ENCODE measurements at places on chromosomes 5 and 9.

GRCh38 chr9:134571326-134571931, 70.2 kb upstream of the COL5A1 start:
- no peak for DNase-seq

DNA sequence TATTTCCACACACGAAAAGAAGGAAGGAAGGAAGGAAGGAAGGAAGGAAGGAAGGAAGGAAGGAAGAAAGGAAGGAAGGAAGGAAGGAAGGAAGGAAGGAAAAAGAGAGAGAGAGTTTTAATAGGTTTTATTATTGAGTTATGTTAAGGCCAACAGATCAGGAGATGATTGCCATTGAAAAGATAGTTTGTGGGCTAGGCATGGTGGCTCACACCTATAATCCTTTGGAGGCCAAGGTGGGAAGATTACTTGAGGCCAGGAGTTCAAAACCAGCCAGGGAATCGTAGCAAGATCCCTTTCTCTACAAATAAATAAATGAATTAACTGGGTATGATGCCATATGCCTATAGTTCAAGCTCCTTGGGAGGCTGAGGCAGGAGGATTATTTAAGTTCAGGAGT, 877.2 kb downstream of the TLE4 start:
- no peak for DNase-seq

- no peak for DNase-seq
These were observed 96.6 kb downstream of the FNBP1 start for GRCh38 chr9:129946246-129946995.

DNA sequence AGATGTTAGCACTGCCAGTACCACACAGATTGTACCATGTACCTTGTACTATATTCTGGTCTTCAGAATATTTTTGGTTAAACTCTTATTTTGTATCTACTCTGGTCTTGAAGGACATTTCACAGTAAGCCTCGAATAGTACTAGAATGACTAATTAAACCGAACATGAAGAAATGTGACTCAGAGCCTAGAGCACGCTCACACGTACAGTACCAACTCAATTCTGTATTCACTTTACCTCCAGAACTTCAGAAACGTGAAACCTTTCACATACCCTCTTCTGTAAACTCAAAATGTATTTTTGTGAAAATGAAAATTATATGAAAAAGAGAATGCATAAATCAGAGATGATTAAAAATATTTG, 112.8 kb downstream of the MVB12B start:
- DNase-seq: no peak

DNA sequence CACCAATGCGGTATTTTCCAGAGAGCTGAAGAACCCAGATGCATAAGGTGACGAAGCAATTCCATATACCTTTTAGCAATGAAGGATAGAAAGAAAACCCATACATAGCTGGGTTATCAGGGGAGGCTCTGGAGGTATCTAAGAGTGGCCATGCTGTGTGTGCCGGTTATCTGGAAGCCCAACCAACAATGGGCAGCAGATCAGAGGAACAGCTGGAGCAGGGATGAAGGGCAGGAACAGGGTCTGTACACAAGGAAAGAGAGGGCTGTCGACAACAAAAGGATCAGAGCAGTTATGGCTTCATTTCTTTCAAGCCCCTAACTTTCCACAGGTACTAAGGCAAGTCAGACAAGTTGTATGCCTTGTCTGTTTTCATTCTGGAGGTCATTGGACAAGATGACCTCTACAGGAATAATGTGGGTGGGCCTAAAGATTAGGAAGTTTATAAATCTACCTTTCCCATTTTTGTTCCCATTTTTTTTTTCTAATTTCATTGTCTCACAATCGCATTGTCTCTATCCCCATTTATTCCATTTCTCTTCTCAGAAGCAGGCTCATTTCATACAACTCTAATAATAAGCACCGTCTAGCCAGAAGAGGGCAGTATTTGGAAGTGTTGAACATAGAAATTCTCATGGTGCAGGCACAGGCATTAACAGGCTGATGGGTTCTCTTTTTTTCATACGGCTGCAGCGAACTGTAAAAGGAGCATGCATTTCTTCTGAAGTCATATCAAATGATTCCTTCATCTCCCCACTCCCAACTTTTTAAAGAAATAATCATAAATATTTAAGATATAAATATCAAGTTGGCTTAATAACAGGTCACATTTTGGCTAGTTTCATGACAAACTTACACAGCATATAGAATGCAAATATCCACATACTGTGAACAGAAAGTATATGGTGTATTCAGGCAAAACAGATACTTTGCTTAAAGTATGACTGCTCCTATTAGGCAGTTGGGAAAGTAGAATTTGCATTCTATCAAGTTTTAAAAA, 63.5 kb downstream of the ZNF474 start:
- no peak for DNase-seq

- no peak for DNase-seq
These were observed 66.9 kb downstream of the TLR4 start for GRCh38 chr9:117771136-117771535.

DNA sequence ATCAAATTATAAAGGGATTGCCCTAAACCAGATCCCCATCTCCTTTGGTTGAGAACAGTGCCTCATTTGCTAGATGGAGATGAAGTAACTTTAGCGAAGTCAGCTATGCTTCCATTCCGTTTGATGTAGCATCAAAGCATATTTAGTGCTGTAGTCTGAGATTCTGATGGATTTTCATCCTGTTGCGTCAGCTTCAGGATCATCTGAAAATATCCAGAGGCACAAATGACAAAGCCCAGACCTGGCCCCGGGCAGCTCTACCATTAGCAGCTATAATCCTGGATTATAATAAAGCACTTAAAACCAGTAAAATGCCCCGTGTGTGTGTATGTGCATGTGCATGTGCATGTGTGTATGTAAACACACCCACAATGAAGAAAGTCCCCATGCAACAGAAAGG, 44.7 kb downstream of the ERAP1 start:
- no peak for DNase-seq

- no peak for DNase-seq
These were observed 28.8 kb downstream of the SPOCK1 start for GRCh38 chr5:137470111-137470920.

- DNase-seq: no peak
These were observed 59.9 kb downstream of the GABRA6 start for GRCh38 chr5:161745392-161745791.

DNA sequence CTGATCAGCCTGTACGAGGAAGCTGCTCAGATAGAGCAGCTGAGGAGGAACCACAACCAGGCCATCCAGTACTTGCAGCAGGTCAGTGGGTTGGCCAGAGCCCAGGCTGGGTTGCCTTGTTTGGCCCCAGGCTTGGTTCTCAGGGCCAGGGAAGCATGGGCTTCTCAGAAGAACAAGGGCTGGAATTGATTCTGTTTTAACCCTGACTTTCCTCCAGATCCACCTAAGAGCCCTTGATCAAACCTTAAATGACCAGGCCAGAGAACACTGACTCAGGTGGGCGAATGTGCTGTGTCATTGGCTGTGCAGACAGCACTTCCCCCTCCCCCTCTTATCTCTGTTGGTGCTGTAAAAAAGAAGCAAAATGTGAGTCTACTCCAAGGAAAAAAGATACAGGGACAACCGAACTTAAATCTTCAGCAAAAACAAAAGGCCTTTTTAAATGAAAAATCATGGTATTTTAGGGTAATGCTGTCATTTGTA, 28.1 kb downstream of the TTC23L start:
- DNase-seq: no peak

GRCh38 chr9:81384911-81385310, 304.4 kb downstream of the TLE1 start:
- DNase-seq: no peak

- no peak for DNase-seq
These were observed 146.4 kb downstream of the FBXL7 start for GRCh38 chr5:15646371-15646770.

GRCh38 chr9:571066-571465, 270.4 kb upstream of the DMRT1 start:
- DNase-seq: no peak

- no peak for DNase-seq
These were observed 2.1 kb upstream of the OGN start for GRCh38 chr9:92406477-92406876.

DNA sequence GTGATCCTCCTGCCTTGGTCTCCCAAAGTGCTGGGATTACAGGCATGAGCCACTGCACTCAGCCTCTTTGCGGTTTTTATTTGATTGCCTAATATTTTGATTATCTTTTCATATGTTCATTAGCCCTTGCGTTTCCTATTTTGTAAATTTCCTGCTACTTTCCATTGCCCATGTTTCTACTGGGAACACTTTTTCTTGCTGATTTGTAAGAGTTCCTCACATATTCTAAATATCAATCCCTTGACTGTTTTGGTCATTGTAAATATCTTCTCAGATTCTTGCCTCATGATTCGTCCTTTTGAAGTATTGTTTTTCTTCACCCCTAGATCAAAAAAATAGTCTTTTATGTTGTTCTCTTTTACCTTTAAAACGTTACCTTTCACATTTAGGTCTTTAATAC, 37.9 kb upstream of the TTC1 start:
- no peak for DNase-seq

GRCh38 chr5:117719413-117719812, 1144.8 kb upstream of the SEMA6A start:
- no peak for DNase-seq

GRCh38 chr9:123996731-123997421, 14.7 kb upstream of the LHX2 start:
- DNase-seq: no peak

GRCh38 chr9:5563417-5563815, 53.1 kb downstream of the PDCD1LG2 start:
- no peak for DNase-seq

DNA sequence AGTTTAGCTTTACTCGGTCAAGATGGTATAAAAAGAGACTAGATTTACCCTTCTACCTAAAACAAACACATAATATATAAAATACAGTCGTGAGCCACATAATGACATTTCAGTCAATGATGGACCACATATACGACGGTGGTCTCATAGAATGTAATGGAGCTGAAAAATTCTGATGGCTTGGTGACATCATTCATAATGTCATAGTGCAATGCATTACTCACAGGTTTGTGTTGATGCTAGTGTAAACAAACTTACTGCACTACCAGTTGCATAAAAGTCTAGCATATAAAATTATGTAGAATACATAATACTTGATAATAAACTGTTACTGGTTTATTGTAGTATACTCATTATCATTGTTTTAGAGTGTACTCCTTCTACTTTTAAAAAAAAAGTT, 115.9 kb upstream of the GDNF start:
- DNase-seq: no peak

GRCh38 chr9:112341730-112342129, 8.3 kb upstream of the PTBP3 start:
- no peak for DNase-seq

- DNase-seq: no peak
These were observed 335.3 kb downstream of the MARCHF11 start for GRCh38 chr5:15844253-15844652.

GRCh38 chr9:104750185-104750767, 2.8 kb downstream of the NIPSNAP3A start:
- DNase-seq: no peak

DNA sequence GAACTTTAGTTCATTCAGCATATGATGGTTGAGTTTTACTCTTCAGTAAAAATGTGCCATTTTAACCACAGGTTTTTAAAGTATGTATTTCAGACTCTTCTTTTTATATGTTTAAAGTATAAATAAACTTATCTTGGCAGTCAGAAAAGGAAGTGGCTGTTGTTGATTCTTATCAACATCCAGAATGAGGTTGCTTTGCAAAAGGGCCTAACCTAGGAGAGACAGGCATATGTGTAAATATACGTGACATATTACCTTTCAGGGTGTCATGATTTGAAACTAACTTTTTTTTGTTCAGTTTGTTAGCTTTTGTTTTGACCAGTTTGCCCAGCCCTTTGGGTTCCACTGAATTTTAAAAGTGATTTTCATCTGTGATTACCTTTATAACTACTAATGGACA, 7.4 kb downstream of the SMARCA2 start:
- DNase-seq: no peak

GRCh38 chr5:178505639-178506407, 84.4 kb downstream of the COL23A1 start:
- DNase-seq: no peak

DNA sequence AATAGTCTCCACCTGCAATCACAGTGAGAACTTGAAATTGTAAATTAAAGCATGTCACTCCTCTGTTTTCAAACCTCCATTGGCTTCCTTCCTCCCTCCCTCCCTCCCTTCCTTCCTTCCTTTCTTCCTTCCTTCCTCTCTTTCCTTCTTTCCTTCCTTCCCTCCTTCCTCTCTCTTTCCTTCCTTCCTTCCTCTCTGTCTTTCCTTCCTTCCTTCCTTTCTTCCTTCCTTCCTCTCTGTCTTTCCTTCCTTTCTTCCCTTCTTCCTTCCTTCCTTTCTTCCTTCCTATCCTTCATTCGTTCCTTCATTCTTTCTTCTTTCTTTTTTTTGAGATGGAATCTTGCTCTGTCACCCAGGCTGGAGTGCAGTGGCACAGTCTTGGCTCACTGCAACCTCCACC, 595.0 kb upstream of the ZNF608 start:
- no peak for DNase-seq

GRCh38 chr5:125411071-125411743, 664.8 kb upstream of the ZNF608 start:
- no peak for DNase-seq

- DNase-seq: no peak
These were observed 3.1 kb downstream of the CXXC5 start for GRCh38 chr5:139651043-139651834.

DNA sequence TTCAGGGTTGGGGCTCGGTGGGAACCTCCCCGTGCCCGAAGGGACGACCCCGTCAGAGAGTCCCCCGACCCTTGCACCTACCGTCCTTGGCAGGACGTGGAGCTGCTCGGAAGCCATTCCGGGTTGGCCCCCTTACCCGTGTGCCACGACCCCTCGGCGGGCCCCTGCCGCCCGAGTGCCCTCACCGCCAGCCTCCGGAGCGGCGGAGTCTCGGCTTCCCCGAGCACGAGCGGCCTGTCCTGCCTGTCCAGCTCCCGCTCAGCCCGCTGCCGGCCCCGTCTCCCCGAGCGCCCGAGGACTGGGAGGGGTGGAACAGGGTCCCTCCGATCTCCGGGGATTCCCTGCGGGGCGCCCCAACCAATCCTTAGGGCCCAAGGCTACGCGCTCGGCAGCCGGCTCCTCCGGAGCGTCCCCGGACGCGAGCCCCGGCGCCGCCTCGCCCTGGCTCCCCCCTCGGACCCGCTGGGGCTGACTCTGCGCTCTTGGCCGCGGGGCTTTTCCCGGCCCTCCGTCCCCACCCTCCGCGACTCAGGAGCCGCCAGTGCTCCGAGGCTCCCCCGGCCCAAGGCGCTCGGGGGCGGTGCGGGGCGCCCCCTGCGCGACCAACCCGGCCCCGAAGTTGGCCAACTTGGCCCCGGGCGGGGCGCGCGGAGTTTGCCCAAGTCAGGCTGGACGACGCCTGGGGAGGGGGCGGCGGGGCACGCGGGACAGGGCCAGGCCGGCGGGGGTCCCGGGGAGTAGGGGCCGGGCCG, 654 bp downstream of the ADAMTS2 start:
- DNase-seq: no peak
